HFFc6 (cell line): ENCODE measurements at places on chromosomes 4 and X.

- DNase-seq: no peak
These were observed 4.7 kb upstream of the ATP1B4 start for GRCh38 chrX:120357186-120357585.

DNA sequence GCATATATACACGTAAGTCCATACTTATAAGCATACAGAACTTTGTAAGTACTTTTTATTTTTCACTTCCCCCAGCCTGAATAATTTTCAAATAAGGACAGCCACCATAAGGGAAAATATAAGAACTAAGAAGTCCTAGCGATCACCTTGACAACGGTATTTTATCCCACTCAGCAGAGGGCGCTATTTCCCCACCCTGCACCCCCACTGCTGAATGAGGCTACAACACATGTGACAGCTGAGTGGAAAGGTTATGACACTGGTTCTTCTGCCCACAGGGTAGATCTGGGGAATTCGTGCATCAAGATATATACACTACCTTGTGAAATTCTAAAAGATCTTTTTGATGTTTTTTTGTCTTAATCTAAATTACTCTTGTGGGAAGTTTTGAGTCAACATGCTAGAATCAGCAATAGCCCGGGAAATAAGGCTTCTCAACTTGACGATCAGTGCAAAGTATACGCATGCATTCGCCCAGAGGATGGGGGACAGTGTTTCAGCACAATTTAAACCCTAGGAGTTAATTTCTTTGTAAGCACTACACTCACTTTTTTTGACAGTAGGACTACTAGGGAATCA is 151.5 kb downstream of the CORIN start:
- DNase-seq: peak; percentile 28

- no peak for DNase-seq
These were observed 59.2 kb upstream of the PARM1 start for GRCh38 chr4:74873545-74874301.

GRCh38 chr4:185238215-185238681 is 28.9 kb downstream of the SNX25 start:
- DNase-seq: peak; percentile 79

DNA sequence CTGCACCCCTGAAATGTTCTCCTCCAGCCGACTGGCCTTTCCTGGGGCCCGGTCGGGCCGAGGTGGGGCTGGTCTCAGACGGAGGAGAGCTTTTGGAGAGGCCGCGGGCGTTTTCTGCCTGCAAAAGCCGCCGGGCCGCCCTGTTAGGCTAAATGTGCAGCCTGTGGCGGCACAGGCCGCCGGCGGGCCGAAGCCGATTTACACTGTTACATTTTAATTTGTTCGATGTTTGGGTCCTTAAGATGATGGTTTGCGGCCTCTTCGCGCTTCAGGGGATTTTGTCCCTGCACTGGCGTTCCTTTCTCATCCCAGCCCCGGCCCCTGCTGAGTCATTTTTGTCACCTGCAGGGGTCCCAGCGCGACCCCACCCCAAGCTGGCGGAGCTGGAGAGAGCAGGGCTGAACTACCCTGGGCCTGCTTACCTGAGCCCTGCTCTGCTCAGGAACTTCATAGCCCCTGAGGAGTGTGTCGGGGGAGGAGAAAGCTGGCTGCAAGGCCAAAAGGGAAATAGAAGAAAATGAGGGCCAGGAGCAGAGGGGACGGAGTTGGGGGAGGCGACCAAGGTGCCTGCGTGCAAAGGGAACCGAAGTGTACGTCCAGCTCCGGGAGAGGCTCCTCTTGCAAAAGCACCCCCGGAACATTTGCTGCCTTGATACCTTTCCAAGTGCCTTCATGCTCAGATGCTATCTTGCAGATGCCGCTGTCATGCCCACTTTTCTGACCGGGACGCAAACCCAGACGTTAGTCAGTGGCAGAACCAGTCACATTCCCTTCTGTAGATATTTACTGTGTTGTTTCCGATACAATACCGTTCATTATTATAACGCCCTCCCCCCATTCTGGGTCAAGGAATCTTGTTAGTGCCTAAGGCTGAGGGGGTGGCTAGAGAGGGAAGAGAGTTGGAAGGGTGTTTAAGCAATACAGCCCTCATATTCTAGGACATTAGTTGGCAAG is 977 bp upstream of the RBBP7 start:
- DNase-seq: no peak

DNA sequence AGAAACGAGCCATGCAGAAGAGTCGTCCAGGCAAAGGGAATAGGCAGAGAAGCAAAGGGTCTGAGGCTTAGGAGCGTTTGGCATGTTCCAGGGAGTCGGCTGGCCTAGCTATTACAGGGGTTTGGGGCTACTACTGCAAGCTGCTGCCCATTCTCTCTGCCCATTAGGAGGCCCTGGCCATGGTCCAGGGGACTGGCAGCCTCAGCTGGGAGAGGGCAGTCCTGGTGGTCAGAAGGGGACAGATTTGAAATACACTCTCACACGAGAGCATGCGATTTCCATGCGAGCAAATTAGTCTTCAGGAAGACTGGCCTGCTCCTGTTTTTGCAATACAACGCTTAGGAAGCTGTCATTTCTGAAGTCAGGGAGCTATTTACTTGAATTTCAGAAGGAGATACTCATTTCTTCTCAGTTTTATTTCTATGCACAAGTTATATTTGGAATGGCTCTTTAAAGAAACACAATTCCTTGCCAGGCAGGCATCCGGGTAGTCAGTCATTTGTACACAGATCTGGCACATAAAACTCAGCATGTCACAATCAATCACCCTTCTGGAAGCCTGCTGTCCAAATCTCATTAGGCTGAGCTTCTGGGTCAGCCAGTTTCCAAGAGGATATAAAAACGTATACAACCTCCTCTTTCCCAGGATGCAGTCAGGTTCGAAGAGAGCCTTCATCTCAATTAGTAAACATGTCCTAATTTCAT is 27.0 kb downstream of the PROM1 start:
- DNase-seq: no peak

DNA sequence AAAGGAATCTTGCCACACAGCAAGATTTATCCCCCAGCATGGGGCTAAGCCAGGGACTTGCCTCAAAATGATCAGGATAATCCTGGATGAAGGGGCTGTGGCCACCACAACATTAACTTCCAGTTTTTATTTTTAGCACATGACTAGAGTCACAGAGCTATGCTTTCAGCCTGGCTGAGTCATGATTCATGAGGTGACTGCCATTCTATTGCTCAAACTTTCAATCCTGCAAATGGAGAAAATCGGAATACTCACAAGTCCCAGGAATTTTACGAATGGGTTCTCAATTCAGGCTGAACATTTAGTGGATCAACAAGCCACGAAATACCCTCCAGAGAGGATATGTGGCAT is 70.7 kb upstream of the HPGD start:
- no peak for DNase-seq

DNA sequence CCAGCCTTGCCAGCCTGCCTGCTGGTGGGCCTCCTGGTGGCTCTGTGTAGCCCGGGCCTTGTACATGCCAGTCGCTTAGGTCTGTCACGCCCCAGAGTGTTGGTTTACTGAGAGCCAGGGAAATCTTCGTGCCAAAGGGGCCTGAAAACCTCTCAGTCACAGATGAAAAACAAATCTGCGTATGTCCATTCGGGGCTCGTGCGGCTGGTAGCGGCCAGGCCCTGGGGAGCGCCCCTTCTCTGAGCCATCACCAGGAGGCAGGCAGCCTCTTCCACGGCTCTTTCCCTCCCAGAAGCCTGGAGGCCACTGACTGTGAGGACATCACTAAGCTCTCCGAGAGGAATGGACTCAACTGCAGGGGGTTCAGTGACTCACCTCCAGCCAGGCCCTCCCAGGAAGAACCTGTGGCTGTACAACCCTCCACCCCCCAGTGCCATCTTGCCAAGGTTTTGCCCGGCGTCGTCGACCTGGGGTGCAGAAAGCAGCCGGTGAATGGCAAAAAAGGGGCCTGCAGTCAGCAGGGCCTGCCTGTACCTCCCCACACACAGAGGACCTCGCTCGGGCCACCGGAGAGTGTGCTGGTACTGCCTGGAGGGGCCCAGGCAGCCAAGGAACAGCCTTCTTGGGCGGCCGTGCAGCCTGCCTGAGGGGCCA is 162.2 kb downstream of the BCOR start:
- DNase-seq: no peak
